Mucosa of gallbladder (tissue), 1 donor: ENCODE measurements at places on chromosomes 4 and X.

DNA sequence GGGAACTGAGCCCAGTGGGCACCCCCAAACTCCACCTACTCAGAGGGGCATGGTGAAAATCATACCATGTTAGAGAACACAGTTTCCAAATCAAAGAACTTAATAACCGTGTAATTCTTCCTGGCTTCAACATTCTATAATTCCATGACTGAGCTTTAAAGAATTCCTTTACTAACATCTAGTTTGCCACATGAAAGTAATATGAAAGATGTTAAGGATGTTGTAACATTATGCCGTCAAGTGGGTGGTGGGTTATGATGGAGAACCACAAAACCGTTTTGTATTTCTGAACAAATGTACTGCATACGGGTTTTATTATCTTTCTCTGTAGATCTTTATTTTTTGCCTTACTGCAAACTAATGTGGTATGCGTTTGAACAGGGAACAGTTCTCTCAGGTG lies 549.0 kb upstream of the MAGEB2 start:
- DNase-seq = no peak

DNA sequence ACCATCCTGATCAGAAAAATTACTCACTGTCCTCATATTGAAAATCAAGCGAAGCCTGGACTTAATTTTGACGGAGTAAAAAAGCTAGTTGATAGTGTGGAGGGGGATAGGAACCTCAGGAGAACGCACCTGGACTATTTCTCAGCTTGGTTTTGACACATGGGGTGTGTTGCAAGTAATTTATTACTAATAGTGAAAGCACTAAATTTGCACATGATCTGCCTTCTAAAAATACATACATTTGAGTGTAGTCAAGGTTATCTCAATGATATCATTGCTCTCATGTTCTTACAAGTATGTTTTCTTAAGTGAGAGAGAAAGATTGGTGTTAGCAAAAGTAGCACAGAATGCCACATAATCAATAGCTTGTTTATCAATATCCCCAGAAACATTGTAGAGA lies 29.5 kb downstream of the LRIT3 start:
- no peak for DNase-seq

GRCh38 chr4:88163336-88163735 lies 4.9 kb upstream of the ABCG2 start:
- DNase-seq = no peak

DNA sequence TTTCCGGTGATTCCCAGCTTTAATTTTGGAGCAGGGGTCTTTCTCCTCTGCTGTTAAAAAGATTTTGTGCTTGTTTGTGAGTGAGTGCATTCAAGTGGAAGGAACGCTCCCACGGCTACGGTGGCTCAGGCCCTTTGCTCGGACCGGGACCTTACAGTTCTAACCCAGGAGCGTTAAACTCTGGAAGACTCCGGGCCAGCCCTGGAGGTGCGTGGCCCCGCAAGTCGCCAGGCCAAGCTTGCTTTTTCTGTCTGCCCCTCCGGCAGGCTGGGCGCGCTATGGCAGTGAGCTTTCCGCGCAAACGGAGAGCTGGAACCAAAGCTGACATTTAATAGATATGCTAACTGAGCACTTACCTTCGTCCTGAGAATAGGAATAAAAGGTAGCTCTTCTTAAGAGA lies 18.3 kb upstream of the PITX2 start:
- no peak for DNase-seq

DNA sequence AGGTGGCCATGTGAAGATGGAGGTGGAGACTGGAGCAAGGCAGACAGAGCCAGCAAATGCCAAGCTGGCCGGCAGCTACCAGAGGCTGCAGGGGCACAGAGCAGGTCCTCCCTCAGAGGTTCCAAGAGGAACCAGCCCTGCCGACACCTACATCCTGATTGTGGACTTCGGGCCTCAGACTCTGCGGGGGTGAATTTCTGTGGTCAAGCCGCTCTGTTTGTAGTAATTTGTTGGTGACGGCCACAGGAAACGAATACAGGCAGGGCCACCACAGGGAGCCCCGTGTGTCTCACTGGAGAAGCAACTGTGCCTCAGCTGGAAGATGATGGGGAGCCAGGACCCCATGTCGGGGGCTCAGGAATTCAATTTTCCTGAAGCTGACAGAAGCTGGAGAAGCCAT lies 28.3 kb downstream of the ZFYVE28 start:
- no peak for DNase-seq

DNA sequence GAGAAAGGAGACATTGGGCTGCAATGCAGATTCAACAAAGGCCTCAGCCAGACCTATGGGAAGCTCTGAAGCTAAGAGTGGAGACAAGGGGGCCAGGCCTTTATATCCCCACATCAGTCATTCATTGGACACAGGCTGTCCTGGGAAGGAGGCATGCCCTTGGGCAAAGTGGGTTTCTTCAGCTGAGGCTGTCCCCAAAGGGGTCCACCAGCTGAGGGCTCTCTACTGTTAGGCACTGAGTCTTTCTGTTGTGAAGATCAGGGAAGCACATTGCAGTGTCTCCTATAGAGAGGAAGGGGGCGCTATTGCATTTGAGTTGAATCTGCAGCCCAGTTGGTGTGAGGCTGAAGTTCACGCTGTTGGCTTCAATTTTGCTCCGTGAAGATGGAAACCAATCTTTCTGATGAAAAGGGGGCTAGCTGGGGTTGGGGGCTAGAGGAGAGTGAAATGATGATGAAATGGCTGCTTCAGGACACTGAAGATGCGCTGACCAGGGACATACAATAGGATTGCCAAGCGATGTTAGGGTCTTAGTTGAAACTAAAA lies 48.0 kb downstream of the SLC25A5 start:
- DNase-seq = peak; percentile 14

- peak; percentile 27 for DNase-seq
Measured at GRCh38 chrX:70262952-70263567, 3.1 kb upstream of the P2RY4 start.

GRCh38 chr4:121182296-121182695 lies 18.2 kb upstream of the TNIP3 start:
- no peak for DNase-seq

DNA sequence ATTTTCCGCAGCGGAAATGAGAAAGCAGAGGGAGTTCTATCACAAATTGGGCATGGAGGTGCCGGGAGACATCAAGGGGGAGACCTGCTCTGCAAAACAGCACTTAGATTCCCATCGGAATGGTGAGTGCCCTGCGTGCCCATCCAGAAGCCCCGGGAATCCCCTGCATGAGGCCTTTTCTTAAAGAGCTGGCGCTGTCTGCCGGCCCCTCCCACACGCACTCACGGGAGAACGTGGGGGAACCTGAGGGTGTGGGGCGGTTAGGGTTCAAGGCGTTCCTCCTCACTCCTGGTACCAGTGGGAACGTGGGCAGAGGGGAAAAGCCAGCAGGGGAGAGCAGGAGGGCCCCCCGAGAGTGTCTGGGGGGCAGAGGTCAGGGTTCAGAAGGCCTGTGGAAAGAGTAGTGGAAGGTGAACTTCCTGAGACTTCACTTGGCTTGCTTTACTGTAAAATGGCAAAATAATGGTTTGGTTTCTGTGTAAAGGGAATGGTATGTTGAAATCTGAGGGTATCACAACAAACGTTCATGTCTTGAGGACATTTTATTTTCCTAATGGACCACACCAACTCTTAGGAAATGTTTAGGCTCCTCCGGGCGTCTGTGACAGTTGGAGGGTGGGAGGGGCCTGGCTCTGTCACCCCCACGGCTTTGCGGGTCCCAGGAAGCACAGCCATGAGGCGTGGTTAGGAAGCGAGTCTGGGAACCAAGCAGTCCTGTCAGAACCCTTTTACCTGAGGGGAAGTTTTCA lies 38.0 kb downstream of the PCGF3 start:
- DNase-seq = no peak

- no peak for DNase-seq
Measured at GRCh38 chrX:19790829-19791228, 96.6 kb downstream of the SH3KBP1 start.

GRCh38 chrX:110699109-110699508 lies 96.5 kb downstream of the CHRDL1 start:
- DNase-seq = peak; percentile 47

- DNase-seq = no peak
Measured at GRCh38 chrX:578531-578930, 52.1 kb upstream of the SHOX start.

- no peak for DNase-seq
Measured at GRCh38 chr4:141248486-141248885, 27.8 kb downstream of the ZNF330 start.

- DNase-seq = no peak
Measured at GRCh38 chr4:4385729-4386295, 1.1 kb upstream of the NSG1 start.
